ENCODE measurements at places on chromosomes 3 and 15. TPM values are rescaled to one million over a fixed set of nuclear protein-coding genes. Genes with fewer than 3 reads are reported as not detected.
A peak's percentile ranks its signal among the peaks of the same experiment; 100 is the strongest.

Gene FAM43A
- 2.6 TPM for total RNA-seq

Gene ROPN1
- total RNA-seq: not detected

Gene LCTL
- total RNA-seq: not detected

Gene CLDN11
- total RNA-seq: not detected

Gene SERINC4
- total RNA-seq: 0.36 TPM

Gene PP2D1
- total RNA-seq: not detected

Gene ADAMTS17
- total RNA-seq: 13.2 TPM

Gene SST
- not detected for total RNA-seq

Gene LRRK1
- 0.73 TPM for total RNA-seq

Gene SCN11A
- 0.08 TPM for total RNA-seq

Gene DUOX2
- total RNA-seq: 0.08 TPM

DNA sequence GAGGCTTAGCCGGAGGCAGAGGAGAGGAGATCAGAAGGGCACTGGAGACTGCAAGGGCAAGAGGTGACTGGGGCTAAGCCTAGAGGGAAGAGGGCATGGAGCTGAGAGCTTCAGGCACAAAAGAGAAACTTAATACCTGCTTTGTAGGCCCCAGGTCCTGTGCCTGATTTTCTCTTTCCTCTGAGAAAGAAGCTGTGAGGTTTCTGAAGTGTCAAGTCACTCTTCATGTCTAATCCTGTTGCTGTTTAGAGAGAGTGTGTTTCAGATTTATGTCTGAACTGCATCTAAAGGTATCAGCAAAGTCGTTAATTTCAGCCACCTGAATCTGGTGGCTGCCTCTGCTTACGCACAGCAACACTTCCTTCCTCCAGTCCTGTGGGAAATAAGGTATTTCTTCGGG lies 106.9 kb upstream of the RNU6-1 start:
- no peak for DNase-seq

GRCh38 chr3:86982883-86983282 lies 8.1 kb downstream of the VGLL3 start:
- no peak for DNase-seq

- DNase-seq: no peak
Measured at GRCh38 chr3:183215591-183216202, 37.4 kb upstream of the B3GNT5 start.

DNA sequence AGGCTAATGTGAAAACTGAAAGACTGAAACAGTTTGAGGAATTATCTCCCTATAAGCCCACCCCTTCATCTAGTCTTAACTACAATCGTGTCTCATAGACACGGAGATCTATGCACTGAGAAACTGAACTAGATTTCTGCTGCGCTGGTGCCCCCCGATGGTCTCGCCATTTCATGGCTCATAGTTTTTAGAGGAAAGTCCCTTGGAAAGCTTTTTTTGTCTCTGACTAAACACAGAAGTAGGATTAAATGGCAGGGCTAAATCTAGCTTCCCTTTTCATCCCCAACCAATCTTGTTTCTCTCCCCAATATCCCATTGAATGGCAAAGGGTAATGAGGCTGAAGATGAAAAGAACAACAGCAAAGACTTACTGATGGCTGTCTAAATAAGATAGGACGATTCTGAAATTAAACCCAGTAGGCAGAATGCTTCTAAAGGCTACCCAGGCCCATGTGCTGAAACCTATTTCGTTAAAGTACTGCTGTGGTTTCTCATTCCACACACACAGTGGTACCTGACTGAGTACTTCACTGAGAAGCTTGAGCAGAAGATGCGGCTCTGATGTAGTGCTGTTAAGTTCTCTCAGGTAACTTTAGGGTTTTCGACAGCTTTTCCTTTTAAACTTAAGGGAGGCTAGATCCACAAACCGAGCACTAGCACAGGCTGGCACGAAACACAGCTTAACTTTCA lies 142.7 kb downstream of the GADL1 start:
- peak; percentile 40 for DNase-seq

DNA sequence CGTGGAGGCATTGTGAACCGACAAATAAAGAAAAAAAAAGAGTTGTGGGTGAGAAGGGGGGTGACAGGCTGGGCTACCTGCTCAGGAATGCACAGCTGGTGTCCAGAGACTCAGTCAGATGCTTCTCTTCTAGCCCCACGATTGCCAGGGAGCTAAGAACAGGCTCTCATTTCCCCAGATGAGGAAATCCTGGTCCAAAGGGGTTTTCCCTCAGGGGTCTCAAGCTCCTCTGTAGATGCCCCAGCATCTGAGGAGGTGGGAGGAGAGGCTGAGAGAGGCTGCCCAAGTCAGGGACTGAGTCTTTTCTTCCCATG lies 35.5 kb downstream of the BNC1 start:
- DNase-seq: no peak

- no peak for DNase-seq
Measured at GRCh38 chr15:81575436-81576123, 201.6 kb upstream of the TMC3 start.

DNA sequence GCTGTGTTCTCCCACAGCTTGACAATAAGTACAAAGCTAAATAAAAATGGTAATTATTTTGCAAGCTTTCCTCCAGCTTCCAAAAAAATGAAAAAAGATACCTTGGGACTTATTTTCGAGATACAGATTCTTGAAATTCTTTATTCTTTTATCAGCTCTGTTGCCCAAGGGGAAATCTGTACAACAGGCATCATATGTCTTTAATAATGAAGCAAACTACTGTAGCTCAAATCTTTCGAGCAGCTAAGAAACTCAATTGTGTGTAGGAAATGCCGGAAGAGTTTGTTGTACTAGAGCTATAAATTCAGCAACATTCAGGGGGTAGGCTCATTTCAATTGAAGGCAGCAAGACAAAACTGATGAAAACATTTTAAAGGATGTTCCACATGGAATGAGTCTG lies 297.7 kb downstream of the GBE1 start:
- DNase-seq: no peak

DNA sequence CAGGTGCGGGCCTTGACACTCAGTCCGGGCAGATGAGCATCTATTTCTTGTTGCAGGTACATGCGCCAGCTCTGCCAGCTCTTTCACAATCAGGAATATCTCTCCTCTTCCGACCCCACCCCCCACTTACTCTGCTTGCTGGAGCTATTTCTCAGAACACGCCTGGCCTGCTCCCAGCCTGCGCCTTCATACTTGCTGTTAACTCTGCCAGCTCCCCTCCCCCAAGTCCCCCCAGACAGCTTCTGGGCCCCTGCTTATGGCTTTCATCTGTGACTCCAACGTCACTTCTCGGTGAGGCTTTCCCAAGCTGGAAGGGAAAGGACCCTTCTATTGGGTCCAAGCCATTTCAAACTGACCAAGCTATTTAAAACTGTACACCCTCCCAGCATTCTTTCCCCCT lies 15.2 kb downstream of the MAGEF1 start:
- no peak for DNase-seq

DNA sequence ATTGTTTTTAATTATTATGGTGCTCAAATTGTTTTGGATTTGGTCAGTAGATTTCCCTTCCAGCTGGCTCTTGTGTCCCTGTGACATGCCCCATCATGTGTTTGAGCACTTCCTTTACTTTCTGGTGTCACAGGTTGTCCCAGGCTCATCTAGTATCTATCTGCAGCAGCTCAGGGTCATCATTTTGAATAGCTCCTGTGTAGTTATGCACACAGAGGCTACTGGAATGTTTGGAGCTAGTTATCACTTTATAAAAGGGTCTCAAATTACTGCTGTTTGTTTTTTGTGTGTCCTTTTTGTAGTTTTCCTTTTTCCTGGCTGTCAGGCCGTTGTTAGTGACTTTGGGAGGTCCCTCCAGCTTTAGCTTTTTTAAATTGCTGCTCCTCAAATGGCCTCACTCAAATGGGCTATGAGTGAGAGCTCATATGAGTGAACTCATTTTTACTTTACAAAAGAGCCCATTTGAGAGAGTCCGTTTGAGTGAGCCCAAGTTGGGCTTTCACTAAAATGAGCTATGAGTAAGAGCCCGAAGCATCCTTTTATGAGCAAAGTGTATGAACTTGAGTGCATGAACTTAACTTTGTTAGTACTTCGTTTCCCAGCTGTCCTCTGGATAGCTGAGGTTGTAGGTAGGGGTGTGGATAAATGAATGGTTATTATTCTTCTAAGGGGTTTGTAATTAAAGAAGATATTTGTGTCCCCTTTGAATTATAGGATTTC lies 43.8 kb downstream of the SQOR start:
- DNase-seq: no peak

DNA sequence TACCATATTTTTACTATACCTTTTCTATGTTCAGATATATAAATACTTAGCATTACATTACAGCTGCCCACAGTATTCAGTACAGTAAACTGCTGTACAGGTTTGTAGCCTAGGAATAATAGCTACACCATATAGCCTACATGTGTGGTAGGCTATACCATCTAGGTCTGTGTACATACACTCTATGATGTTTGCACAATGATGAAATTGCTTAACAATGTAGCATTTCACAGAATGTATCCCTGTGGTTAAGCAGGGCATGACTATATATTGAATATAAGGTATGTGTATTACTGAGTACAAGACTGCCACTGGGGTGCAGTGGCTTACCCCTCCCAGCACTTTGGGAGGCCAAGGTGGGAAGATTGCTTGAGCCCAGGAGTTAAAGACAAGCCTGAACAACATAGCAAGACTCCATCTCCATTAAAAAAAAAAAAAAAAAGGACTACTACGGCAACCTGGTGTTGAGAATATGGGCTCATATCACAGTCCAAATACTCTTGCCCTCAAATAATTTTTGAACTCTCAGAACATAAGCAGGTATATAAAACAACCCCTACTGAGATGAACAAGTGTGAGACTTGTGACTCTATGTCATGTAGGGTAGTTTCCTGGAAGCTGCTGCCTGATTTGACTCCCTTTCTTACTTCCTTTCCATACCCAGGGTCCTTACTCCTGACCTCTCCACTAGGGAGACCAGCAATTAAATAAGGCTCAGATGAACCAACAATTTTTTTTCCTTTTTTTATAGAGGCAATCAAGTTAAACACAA lies 4.8 kb downstream of the PPP1R14D start:
- DNase-seq: no peak

GRCh38 chr15:66832664-66833063 lies 130.6 kb downstream of the SMAD6 start:
- no peak for DNase-seq

- no peak for DNase-seq
Measured at GRCh38 chr3:24487325-24488262, 7.1 kb downstream of the THRB start.

- DNase-seq: no peak
Measured at GRCh38 chr3:168248383-168249204, 152.9 kb upstream of the GOLIM4 start.

- no peak for DNase-seq
Measured at GRCh38 chr3:4633078-4634004, 140.2 kb downstream of the ITPR1 start.

DNA sequence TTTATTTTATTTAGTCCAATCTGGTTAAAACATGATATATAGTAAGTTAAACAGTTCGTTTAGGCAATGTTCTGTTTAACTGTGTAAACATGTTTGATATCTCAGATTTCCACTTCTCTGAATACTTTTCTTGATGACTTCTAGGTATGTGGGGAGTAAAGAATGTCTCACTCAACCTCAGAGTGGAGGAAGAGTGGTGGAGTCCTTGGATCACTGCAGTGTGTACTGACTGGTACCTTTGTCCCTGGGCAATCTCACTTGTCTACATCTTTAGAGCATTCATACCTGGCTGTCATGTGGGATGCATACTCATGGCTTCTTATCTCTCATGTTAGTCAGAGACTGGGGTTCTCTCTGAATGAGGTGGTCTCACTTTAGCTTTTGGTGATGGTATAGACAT lies 15.6 kb downstream of the GADL1 start:
- no peak for DNase-seq

DNA sequence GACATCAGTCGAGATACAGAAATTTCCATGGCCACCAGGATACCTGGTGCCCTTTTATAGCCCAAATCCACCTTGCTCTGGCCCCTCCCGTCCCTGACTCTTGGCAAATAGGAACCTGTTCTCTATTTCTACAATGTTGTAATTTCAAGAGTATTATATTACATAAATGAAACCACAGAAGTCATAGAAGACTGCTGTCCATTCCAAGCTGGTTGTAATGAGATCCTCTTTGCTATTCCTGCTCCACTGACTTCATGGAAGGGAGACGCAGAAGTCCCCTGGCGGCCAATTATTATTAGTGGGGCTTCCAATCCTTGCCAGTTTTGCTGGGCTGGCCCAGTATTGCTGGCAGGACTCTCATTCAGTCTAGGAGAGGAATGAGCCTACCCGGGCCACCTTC lies 26.6 kb downstream of the DCP1A start:
- no peak for DNase-seq

DNA sequence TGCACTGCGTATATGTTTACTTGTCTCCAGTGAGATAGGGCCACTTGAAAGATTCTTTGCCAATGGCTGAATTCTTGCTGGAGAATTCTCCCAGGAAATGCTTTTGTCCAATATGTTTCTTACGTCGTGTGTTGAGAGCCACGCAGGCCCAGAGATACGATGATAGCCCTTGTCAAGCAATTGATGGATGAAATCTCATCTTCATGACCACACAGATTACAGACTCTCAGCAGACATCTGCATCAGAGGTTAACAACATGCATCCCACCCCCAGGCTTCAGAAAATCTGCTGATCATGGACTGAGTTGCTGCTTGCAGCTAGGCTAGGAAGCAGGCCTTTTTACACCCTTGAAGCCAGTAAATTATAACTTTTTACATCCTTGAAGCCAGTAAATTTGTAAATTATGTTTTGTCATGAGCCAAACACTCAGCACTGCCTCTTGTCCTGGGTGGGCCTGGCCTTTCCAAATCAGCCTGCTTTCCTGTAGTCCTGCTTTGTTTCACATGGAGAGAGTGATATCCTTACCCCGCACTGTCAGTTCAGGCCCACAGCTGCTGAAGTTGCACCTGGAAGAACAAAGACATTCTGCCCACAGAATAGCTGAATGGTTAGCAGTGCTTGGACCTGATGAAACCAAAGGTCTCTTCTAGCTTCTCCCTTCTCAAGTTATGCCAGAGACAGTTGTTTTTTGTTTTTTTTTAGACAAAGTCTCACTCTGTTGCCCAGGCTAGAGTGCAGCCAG lies 84.4 kb downstream of the GPR156 start:
- DNase-seq: no peak

DNA sequence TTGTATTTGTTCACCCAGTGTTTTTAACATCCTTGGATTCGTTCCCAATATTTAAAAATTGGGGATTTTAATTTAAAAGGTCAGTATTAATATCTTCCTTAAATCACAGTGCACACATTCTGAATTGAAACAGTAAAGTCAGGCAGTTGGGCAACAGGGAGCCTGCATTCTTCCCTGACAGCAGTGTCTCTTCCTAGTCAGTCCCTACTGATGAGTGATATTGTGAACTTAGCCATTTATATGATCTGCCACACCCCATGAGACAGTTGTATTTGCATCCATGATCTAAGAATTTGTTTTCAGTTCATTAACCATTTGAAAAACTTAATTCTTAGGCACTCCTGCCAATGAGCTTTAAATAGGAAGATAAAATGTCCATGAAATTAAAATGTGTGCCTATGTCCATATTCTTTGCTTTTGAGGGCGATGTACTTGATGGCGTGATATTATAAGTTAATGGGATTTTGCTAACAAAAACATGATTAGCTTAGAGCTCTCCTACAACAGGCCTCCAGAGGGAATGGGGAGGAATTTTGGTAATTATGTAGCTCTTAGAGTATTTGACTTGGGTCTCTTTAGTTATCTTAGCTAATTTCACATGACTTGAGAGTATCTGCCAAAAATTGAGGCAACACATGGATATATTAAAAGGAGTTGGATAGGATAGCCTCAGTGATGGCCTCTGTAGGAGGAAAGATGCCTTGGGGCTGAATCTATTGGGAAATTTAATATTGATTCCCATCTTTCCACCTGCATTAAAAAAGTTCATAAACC lies 219.3 kb downstream of the PTPRG start:
- no peak for DNase-seq

- DNase-seq: no peak
Measured at GRCh38 chr3:101685050-101685400, 1.5 kb downstream of the RPL24 start.

All from CD4-positive, alpha-beta T cell (primary cell).